ENCODE measurements at places on chromosomes 16 and 17.

- DNase-seq = no peak
Measured at GRCh38 chr17:2233441-2233947, 70.1 kb downstream of the SMG6 start.

DNA sequence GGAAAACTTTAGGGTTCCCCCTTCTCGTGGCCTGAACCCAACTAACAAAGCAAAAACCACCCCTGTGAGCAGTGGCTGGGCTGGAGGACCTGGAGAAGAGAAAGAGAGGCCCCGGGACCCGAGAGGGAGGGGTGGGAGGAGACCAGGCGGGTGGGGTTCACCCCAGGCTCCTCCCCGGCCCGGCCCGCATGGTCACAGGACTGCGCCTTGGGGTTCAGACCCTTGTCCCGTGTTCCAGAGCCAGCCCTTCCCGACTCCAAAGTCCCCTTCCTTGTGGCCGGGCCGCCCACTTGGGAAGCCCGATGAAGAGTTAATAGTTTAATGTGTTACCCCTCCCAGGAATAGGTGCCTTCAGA lies 852 bp downstream of the MARVELD3 start:
- DNase-seq = peak; percentile 15

DNA sequence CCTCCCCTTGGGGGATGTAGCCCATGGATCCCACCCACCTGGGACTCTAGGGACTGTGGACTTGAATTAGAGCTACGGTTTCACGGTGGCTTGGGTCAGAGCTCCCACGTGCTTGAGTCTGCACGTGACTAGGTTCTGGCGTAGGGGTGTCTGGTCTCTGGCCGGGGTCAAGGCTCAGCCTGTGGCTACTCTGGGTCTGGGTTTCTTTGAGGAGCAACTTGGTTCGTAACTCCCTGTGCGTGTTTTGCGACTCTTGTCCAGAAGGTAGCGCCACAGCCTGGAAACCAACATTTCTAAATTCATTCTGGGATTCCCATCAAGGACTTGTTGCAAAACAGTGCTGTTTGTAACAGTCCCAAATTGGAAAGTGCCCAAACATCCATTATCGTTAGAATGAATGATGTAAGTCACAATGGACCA lies 470 bp upstream of the GGT6 start:
- DNase-seq = no peak

GRCh38 chr17:21525464-21526130 lies 149.4 kb downstream of the KCNJ12 start:
- no peak for DNase-seq

GRCh38 chr16:12580809-12581208 lies 222.9 kb downstream of the CPPED1 start:
- peak; percentile 42 for DNase-seq

GRCh38 chr16:11164482-11165270 lies 91.3 kb downstream of the SOCS1 start:
- no peak for DNase-seq

DNA sequence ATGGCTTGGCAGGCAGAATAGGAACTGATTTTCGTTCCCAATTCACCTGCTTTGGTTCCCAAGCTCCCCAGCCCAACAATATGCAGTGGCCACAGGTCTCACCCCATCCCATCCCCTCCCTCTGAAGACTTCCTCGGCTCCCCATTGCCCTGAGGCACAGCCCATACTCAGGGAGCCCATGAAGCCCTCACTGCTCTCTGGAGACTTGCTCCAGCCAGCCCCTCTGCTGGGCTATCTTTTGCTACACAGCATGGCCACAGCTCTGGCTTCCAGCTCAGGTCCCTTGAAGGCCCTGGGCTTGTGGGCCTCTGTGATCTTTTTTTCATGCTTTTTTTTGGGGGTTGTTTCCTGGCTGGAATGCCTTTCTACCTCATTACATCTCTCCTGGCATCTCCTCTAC lies 8.5 kb upstream of the RNF222 start:
- no peak for DNase-seq

DNA sequence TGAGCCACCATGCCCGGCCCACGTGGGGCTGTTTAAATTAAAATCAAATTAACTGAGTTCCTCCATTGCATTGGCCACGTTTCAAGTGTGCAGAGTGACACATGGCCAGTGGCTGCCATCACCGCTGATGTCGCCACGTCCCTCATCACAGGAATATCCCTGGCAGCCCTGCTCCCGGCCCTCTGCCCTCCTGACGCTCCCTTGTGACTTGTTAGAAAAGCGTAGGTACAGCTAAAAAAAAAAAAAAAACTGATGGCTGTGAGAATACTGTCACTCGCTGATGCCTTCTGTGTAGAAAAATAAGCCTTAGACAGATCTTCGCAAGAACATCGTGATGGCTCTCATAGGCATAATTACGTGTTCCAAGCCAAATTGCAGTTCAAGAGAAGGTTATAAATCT lies 21.7 kb downstream of the CARHSP1 start:
- no peak for DNase-seq

- DNase-seq = no peak
Measured at GRCh38 chr16:22814711-22815105, 746 bp downstream of the HS3ST2 start.

DNA sequence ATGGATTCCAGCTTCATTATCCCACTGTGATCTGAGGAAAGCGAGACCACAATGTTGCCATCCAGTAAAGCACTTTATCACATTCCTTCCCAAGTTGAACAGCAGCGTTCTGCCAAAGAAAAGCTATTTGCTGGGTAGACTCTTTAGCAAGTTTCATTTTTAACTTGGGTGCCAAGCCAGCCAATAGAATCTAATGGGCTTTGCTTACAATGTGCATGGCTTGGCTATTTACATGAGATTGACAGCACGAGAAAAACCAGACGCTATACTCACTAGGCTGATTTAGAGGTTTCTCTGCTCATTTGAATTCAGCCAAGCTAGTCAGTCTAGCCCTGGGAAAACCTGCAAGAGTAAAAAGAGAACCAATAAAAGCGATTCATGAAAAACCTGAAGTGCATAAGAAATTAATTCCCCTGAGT lies 108.9 kb downstream of the CDH13 start:
- no peak for DNase-seq

GRCh38 chr17:82786427-82786826 lies 34.6 kb downstream of the TBCD start:
- no peak for DNase-seq

DNA sequence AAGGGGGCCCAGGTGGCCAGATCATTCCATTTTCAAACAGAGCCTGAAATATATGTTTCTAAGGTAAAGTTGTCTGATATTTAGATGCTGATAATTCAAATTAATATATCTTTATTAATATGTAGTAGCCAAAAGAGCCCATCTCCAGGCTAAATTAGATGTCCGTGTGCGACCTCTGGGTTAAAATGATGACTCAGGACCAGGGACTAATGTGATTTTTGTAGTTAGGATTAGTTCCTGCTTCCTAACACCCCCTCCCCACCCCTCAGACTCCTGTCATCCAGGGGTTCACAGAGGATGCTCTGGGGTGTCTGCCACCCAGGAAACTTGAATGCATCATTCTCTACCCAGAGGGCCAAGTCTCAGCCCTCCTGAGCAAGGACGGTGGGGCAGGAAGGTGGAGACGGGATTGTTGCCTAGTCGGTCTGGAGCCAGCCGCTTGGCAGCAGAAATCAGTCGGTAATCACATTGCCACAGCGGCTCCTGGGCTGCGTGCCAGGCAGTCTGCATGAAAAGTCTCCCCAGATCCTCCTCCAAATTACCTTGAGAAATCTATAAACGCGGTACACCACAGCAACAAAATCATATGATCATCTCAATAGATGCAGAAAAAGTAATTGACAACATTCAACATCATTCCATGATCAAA lies 29.8 kb downstream of the CNGB1 start:
- DNase-seq = no peak

DNA sequence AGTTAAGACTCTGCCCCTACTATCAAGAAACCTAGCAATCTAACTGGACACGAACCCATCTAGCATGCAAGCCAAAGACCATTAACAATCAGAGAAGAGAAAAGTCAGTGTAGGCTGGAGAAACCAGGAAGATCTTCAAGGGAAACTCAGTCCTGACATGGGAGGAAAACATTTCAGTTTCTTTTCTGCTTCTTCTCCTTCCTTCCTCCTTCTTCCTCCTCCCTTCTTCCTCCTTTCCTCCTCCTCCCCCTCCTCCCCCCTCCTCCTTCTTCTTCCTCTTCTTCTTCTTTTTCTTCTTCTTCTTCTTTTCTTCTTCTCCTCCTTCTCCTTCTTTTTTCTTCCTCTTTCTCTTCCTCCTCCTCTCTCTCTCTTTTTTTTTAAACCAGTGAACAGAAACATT lies 29.6 kb upstream of the SHISA9 start:
- DNase-seq = no peak

GRCh38 chr16:87706278-87707000 lies 59.3 kb downstream of the KLHDC4 start:
- no peak for DNase-seq

DNA sequence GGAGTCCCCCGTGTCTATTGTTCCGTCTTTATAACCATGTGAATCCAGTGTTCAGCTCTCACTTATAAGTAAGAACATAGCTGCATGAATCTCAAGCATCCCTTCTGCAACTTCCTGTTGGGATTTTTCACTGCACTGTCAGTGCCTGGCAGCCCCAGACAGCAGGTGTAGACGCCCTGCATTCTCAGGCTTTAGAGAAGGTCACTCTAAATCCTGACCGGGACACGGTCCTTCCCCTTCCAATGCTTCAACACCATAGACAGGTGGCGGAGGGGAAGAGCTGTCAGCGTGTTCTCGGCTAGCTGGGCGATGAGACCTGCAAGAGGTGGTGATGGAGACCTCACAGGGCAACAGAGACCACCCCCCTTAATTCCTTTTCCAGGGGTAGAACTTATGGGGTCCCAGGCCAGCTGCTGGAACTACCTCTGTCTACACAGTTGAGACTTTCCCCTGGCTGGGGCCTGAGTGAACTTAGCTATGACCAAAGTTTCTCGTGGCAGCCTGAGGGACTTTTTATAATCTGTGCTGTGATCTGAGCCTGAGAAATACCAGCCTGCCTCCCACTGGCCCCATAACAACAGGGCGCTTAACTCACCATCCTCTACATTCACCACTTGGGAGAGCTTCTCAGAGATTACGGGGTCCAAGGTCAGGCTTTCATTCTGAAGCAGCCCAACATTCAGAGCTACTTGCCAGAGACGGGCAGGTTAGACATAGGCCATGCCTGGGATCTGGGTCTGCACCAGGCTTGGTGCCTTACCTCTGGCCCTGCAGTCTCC lies 143.2 kb upstream of the TNRC6C start:
- DNase-seq = no peak

DNA sequence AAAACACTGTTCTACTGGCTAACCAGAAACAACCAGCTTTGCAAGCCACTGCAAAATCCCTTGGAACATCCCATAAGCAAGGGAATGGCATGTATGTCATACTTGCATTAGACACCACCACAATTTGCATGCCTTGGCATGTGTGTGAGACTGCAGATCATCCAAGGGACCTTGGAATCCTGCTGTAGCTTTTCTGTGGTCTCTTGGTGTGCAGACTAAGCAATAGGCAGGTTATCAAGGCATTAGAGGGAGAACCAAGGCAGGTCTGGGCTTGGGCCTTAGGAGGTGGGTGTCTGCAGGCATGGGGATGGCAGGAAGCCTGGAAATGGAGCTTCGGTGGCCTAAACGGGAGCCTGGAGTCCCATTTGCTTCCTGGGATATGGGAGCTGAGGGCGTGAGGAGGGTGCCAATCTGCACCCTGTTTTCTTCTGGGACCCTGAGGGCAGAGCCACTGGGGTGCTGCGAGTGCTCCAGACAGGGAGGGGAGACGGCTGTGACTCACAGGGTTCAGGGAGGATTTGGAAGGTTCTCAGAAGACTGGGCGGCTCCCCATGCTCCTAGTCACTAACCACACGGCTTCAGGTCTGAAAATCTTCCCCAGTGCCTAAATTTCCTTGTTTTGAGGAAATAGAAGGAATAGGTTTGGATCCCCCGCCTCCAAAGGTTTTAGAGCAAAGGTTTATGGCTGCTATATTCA lies 36.6 kb downstream of the FAM20A start:
- DNase-seq = no peak

GRCh38 chr17:14791221-14791620 lies 473.9 kb downstream of the PMP22 start:
- no peak for DNase-seq

DNA sequence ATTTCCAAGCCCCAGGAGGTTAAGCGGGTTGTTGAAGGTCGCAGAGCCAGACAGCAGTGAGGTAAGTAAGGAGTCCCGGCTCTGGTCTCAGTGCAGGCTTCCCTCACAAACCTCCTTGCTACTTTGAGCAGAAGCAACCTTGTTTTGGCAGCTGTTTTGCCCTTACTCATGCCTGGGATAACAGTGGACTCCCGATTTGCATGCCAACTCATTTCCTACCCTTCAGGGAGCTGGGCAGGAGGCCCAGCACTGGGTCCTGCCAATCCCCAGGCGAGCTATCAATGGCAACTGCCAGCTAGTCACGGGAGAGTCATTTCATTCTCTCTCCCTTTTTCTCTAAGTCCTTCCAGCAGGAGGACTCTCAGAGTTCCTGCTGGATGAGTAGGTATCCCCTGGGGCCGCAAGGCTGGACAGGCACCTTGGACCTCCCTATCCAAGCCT lies 72.0 kb upstream of the KSR1 start:
- no peak for DNase-seq

DNA sequence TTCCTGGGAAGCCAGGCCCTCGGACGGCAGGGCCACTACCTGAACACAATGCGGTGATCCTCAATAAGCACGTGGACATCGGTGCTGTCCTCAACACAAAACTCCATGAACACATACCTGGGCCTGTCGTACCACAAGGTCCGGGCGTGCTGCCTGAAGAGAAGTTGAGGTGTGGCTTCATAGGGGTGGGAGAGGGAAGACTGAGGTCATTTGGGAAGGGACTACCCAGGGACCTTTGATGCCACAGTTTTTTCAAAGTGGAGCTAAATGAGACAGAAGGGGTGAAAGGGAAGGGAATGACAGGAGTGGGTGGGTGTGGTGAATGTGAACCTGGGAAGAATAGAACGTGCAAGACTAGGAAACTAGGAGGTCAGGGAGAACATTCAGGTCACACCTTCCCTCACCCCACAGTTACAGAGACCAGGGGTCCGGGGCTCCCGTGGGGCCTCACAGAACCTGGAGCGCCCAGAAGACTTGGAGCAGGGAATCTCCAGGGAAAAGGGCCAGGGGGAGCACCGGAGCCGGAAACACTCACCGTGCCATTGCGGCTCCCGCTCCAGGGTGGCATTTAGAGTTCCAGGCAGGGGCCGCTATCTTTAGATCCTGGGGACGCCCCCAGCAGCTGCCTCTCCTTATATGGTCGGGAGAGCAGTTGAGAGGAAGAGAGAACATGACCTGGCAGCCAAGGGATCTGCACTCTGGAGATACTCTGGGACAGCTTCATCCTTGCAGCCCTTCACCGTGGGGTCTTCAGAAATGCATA lies at the start of gene PTGES3L:
Gene PTGES3L, minus strand, starts transcription at position 570 of the 763 bp plus-strand sequence. Its CDS starts 27 bp downstream, at position 543.
- DNase-seq = peak; percentile 55

GRCh38 chr16:65895486-65895885 lies 471.0 kb upstream of the CDH5 start:
- no peak for DNase-seq
